ENCODE measurements at places on chromosomes 16 and 17. TPM values are rescaled to one million over a fixed set of nuclear protein-coding genes. Genes with fewer than 3 reads are reported as not detected.

Gene PRR15L
- total RNA-seq = 0.84 TPM

Gene PROCA1
- total RNA-seq = 1.3 TPM

Gene KRTAP16-1
- not detected for total RNA-seq

Gene CRYBA1
- total RNA-seq = not detected

Gene TBC1D3H
- not detected for total RNA-seq

Gene WFDC1
- not detected for total RNA-seq

Gene TMEM98
- total RNA-seq = 48.2 TPM

Gene TMEM235
- total RNA-seq = not detected

Gene KRTAP4-5
- total RNA-seq = not detected

Gene KRT23
- total RNA-seq = 0.19 TPM

Gene ALOX15
- 0.21 TPM for total RNA-seq

Gene PLA2G10
- total RNA-seq = not detected

Gene FMNL1
- total RNA-seq = 36.1 TPM

Gene ZNF385C
- total RNA-seq = 0.32 TPM

Gene CHTF18
- 27.4 TPM for total RNA-seq

Gene MPV17L
- 5.9 TPM for total RNA-seq

Gene STH
- not detected for total RNA-seq

Gene OR1F1
- total RNA-seq = 0.18 TPM

Gene PRDM7
- total RNA-seq = not detected

Gene TBC1D3D
- total RNA-seq = not detected

Gene GALK1
- 80.2 TPM for total RNA-seq

Gene HSDL1
- total RNA-seq = 18.8 TPM

Gene FNDC8
- total RNA-seq = not detected

Gene TMIGD1
- not detected for total RNA-seq

Gene TPPP3
- total RNA-seq = 14.2 TPM

Gene TEX19
- total RNA-seq = 0.45 TPM

Gene DLX3
- total RNA-seq = not detected

Gene TSPOAP1
- total RNA-seq = not detected

Gene CHD9NB
- total RNA-seq = 1.1 TPM

Gene ACD
- 35.3 TPM for total RNA-seq

Gene MYH1
- total RNA-seq = not detected

Gene UTS2R
- not detected for total RNA-seq

Gene CLEC19A
- 0.11 TPM for total RNA-seq

Gene NPIPA7
- total RNA-seq = 8.9 TPM

Gene CD300E
- total RNA-seq = not detected

Gene GJC1
- 24.6 TPM for total RNA-seq

Gene MYO15A
- 0.71 TPM for total RNA-seq

Gene KPNA2
- 497 TPM for total RNA-seq

Gene SOX15
- 0.30 TPM for total RNA-seq

Gene GAA
- total RNA-seq = 47.4 TPM

Gene SKAP1
- not detected for total RNA-seq

Gene CTCF
- 35.7 TPM for total RNA-seq

Gene TP53TG3
- 0.61 TPM for total RNA-seq

Gene HOXB7
- 30.8 TPM for total RNA-seq

Gene CACNG3
- total RNA-seq = not detected
